Spinal cord (tissue), 10 donors: ENCODE measurements at places on chromosomes 13 and 19.

GRCh38 chr19:29671393-29672160 is 6.3 kb downstream of the PLEKHF1 start:
- no peak overlapping the region for H3K4me3 ChIP-seq
- peaks cover 7% of the 10 kb centered on the region for H3K27me3 ChIP-seq
- H3K4me1 ChIP-seq: peaks cover 42% of the 10 kb centered on the region
- peaks cover 27% of the 10 kb centered on the region for H3K36me3 ChIP-seq
- DNase-seq: no peak
- no peak overlapping the region for H3K27ac ChIP-seq

GRCh38 chr13:21709697-21710096 is 38.8 kb downstream of the FGF9 start:
- H3K27me3 ChIP-seq: no peaks in the 10 kb centered on the region
- no peaks in the 10 kb centered on the region for H3K36me3 ChIP-seq
- no peaks in the 10 kb centered on the region for H3K4me1 ChIP-seq
- H3K27ac ChIP-seq: no peak overlapping the region

- peaks cover 16% of the 10 kb centered on the region for H3K4me1 ChIP-seq
- H3K27ac ChIP-seq: no peak overlapping the region
- H3K36me3 ChIP-seq: peaks cover 22% of the 10 kb centered on the region
- no peak overlapping the region for H3K4me3 ChIP-seq
These were observed 65.2 kb downstream of the RFX2 start for GRCh38 chr19:6045108-6045507.

DNA sequence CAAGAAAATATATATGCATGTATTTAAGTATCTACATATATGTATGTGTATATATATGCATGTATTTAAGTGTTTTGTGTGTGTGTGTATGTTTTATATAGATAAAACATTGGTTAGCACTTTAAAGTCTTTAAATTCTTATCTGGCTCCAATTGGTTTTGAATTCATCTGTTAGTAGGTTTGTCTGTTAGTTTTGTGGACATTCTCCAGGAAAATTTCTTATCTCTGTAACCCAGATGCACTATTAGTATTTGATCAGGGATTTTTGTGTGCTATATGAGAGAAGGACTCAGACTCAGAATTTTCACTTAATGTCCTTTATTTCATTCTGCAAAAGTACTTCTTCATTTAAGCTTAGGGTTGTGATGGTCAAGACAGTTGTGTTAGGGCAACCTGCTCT is 103.1 kb downstream of the ITGBL1 start:
- no peaks in the 10 kb centered on the region for H3K4me1 ChIP-seq
- no peaks in the 10 kb centered on the region for H3K27me3 ChIP-seq
- no peak for DNase-seq
- H3K27ac ChIP-seq: no peak overlapping the region
- no peaks in the 10 kb centered on the region for H3K36me3 ChIP-seq

GRCh38 chr19:45785781-45786532 is 3.7 kb upstream of the DMPK start:
- H3K36me3 ChIP-seq: peaks cover 96% of the 10 kb centered on the region
- peak; percentile 0 for DNase-seq
- no peaks in the 10 kb centered on the region for H3K27me3 ChIP-seq
- H3K27ac ChIP-seq: no peak overlapping the region

DNA sequence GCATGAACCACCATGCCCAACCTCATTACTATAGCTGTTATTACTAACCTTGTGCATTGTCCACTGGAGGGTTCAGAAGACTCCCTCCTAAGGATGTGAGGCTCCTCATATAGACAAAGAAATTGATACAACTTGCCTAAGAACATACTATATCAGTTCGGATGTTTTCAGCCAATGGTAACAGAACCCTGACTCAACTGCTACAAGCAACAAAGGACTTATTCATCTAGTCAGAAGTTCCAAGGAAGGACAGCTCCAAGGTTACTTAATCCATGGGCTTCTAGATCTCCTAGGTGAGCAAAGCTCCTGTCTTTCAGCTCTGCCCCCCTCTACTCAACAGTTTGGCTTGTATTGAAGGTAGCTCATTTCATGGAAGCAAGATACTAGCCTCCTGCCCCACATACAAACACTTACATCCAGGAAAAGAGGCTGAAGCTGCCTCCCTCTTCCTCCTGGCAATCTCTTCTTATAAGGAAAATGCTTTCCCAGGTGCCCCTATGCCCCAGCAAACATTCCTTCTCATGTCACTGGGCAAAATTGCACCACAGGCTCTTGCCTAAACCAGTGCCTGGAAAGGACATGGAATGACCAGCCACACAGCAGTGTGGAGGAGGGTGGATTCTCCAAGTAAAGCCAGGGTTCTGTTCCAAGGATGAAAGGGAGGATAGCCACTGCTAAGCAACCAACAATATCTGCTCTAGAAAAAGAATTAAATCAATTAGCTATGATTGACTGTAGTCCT is 497.8 kb downstream of the FOXO1 start:
- H3K4me3 ChIP-seq: no peak overlapping the region
- H3K27ac ChIP-seq: no peak overlapping the region
- peaks cover 10% of the 10 kb centered on the region for H3K4me1 ChIP-seq
- no peaks in the 10 kb centered on the region for H3K36me3 ChIP-seq

DNA sequence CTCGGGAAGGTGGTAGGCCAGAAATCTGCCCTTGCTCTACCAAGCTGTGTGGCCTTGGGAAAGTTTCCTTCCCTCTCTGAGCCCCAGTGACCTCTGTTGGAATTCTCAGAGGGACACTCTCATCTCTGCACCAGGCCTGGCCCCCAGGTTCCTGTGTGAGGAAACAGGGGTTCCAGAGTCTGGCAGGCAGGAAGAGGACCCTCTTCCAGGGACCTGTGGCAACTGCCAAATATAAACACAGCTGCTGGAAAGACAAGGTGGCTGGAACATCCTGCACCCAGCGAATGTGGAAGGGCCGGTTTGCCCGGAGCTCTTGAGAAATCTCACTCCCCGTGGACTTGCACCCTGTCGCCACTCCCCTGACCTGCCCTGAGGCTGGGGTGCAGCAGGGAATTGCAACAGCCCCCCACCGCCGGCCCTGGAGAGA is 52.8 kb downstream of the GADD45B start:
- no peak overlapping the region for H3K27ac ChIP-seq
- no peak for DNase-seq
- H3K4me3 ChIP-seq: no peak overlapping the region
- peaks cover 5% of the 10 kb centered on the region for H3K36me3 ChIP-seq
- no peaks in the 10 kb centered on the region for H3K27me3 ChIP-seq

- no peak for DNase-seq
- peaks cover 3% of the 10 kb centered on the region for H3K27me3 ChIP-seq
- peak overlapping the region; percentile 54 for H3K27ac ChIP-seq
These were observed 28.2 kb downstream of the HPN start for GRCh38 chr19:35069696-35070095.

DNA sequence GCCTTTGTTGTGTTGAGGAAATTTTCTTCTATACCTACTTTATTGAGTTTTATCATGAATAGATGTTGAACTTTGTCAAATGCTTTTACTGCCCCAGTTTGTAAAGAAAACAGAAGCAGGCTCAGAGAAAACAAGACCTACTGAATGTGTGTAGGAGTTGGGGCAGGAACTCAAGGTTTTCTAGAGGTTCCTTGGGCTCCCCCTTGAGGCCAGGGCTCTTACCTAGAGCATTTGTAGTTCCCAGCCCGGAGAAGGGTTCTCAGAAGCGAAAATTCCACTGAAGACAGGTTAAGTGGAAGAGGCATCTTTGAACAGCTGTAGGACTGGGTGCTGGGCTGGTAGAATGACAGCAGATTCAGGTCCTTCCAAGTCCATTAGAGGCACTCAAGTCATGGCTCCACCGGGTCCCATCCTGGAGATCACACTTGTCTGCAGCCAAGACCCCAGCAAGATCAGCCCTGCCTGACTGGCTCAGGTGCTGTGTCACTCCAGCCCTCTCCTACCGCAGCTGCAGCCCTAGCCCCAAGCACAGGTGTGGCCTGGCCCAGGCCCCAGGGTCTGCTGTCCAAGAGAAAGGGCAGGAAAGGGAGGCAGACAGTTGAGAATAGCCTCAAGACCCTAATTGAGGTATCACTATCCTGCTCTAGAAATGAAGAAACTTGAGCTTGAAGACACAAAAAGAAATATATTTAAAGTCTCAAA is 425.5 kb downstream of the PCDH20 start:
- no peak for DNase-seq
- no peaks in the 10 kb centered on the region for H3K27me3 ChIP-seq
- no peaks in the 10 kb centered on the region for H3K36me3 ChIP-seq

- no peak overlapping the region for H3K4me3 ChIP-seq
- no peaks in the 10 kb centered on the region for H3K36me3 ChIP-seq
- H3K27ac ChIP-seq: no peak overlapping the region
- H3K27me3 ChIP-seq: no peaks in the 10 kb centered on the region
These were observed 157.2 kb upstream of the OBI1 start for GRCh38 chr13:78816154-78816553.

DNA sequence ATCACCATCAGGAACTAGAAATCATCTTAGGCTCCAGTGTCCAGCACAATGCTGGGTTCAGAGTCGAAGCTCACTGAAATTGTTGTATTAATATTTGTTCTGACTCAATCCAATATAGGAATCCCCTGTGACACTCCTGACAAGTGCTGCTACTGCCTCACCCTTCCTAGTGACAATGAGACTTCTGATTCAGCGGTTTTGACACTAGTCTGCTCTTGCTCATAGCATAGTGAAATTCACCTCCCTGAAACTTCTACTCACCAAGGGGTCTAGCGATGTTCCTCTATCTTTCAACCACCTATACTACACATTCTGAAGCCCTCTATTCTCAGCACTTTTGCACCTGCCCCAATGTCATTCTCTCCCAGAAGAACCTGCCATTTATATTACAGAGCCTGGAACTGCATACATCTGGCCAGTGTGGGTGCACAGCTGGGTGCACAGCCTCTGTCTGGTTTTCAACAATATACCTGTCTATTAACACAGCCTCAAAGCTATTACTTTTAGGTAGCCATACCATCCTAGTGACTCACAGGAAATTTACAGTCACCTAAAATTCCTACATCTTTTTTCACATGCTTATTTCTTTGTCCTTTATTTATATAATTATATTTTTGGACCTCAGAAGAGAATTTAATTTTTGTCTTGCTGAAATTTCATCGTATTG is 88.3 kb downstream of the DOCK9 start:
- no peak overlapping the region for H3K27ac ChIP-seq
- no peaks in the 10 kb centered on the region for H3K27me3 ChIP-seq
- H3K36me3 ChIP-seq: peaks cover 6% of the 10 kb centered on the region
- peaks cover 7% of the 10 kb centered on the region for H3K4me1 ChIP-seq
- no peak for DNase-seq

DNA sequence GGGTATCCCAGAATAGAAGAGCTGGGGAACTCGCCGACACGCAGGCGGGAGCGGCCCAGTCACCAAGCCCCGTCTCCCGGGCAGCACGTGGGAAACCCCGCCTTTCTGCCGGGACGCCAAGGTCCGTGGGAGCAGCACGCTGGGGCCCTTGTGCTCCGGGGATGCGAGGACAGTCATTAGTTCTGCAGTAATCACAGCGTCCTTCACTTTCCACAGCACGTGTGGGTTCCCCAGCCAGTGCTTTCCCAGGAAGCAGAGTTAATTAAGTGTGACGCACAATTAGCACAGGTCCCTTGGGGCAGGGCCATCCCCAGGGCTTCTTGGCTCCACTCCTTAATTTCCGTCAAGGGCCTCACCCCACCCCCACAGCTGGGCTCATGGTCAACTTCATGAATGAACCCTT is 64.3 kb upstream of the C13orf46 start:
- no peaks in the 10 kb centered on the region for H3K27me3 ChIP-seq
- no peak for DNase-seq
- peaks cover 67% of the 10 kb centered on the region for H3K4me1 ChIP-seq
- no peak overlapping the region for H3K4me3 ChIP-seq
- no peak overlapping the region for H3K27ac ChIP-seq

GRCh38 chr13:39590466-39591036 is 12.4 kb downstream of the LHFPL6 start:
- no peaks in the 10 kb centered on the region for H3K27me3 ChIP-seq
- peaks cover 4% of the 10 kb centered on the region for H3K36me3 ChIP-seq
- no peak overlapping the region for H3K27ac ChIP-seq
- no peaks in the 10 kb centered on the region for H3K4me1 ChIP-seq

DNA sequence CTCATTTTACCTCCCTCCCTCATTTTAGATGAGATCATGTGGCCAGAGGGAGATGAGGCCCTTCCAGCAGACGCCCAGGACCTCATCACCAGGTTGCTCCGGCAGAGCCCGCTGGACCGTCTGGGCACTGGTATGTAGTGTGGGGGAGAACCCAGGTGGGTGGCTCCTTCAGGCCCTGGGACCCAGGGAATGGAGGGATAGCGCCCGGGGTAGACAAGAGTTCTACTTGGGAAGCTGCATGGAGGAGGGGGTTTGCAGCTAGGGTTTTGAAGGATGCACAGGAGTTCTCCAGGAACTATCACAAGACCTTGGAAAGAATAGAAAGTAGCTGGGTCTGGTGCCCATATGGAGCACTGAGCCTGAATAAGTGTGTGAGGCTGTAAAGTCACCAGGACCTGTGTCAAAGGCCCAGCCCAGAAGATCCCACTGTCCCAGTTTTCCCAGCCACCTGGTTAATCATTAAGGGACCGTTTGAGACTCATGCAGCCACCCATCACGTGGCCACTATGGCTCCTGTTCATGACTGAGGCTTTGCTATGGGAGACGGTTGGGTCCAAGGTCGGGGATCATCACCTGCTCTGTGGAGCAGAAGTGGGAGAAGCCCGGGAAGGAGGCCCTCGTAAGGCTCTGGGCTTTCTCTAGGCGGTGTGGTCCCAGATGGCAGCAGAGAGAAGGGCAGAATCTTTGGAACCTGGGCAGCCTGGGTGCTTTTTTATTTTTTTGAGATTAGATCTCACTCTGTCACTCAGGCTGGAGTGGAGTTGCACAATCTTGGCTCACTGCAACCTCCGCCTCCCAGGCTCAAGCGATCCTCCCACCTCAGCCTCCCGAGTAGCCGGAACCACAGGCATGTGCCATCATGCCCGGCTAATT is 17.0 kb upstream of the PIK3R2 start:
- H3K27ac ChIP-seq: no peak overlapping the region
- no peaks in the 10 kb centered on the region for H3K27me3 ChIP-seq
- DNase-seq: no peak
- H3K36me3 ChIP-seq: peaks cover 68% of the 10 kb centered on the region
- H3K4me3 ChIP-seq: no peak overlapping the region
- H3K4me1 ChIP-seq: no peaks in the 10 kb centered on the region

DNA sequence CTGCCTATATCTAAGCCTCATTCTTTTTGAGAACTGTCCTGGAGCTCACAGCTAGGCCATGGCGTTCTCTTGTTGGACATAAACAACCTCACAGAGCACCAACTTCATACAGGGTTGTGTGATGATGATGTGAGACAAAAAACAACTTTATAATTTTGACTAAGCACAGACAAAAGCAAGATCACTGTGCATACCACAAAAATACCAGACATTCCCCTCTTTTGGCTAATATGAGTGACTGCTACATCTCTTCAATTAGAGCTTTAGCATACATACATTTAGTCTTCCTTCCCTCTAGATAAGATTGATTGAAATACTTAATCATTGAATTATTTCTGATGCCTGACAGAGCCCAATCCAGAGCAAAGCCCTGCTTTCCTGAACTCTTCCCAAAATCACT is 8.3 kb downstream of the MAB21L1 start:
- no peak overlapping the region for H3K27ac ChIP-seq
- no peak overlapping the region for H3K4me3 ChIP-seq
- peaks cover 7% of the 10 kb centered on the region for H3K4me1 ChIP-seq
- peaks cover 17% of the 10 kb centered on the region for H3K27me3 ChIP-seq
